ENCODE measurements at places on chromosomes 2 and 18.

DNA sequence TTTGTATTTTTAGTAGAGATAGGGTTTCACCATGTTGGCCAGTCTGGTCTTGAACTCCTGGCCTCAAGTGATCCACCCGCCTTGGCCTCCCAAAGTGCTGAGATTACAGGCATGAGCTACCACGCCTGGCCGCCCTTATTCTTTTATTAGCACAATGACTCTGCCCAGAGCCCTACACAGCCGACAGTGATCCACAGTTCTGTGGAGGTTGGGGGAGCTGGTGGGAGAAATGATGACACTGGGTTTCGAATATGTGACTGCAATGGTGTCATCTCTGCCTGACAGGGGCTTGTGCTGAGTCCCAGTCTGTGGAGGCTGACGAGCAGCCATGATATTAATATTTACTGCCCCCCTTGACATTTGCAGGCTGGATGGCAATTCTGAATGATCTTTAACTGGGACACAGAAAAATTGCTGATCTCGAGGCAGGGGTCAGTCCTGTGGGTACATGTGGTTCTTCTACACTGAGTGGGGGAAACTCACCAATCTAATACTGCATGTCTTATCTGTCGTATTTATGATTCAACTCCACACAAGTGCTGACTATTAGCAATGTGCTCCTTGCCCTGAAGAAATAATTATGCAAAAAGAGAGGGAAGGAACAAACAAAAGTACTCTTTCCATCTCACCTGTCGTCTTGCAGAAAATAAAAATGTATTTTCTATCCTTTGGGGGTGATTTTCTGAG, 6.3 kb upstream of the CTAGE1 start:
- no peak for DNase-seq

DNA sequence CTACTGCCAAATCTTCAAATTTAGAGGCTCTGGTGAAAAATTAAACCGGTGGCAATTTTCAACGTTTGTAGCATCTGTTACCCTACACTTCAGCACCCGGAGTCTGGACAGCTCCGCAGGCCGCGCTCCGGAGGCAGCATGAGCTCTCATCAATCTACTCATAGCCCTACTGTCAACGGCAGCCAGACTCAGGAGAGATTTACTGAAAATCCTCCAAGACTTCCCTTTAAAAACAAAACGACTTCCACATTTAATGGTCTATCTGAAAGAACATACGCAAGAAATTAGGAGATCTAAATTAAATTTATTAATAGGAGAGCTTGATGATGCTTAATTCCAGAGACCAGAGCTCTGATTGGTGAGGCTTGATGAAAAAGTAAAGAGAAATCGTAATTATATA, 970 bp upstream of the ADCYAP1 start:
- DNase-seq: no peak

GRCh38 chr18:58584200-58585127, 44.4 kb downstream of the ALPK2 start:
- DNase-seq: no peak

DNA sequence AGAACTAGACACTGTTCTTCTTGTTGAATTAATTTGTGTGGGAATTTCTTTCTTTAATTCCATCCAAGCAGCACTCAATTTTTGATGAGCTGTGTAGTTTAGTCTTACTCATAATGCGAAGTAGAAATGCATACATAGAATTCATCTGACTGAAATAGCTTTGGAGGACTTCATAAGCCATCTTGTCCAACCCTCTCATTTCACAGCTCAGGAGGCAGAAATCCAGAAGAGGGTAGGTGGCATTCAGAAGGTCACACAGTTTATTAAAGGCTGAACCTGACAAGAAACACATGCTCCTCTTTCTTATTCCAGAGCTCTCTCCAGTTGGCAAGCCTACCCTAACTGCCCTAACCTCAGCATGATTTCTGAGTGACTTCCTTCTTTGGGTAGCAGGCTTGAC, 169.2 kb upstream of the NOSTRIN start:
- DNase-seq: no peak

- no peak for DNase-seq
Observed at GRCh38 chr2:53660886-53661285, 106.7 kb upstream of the CHAC2 start.

GRCh38 chr2:126790987-126791780, 107.5 kb upstream of the TEX51 start:
- DNase-seq: no peak
